Suppressor macrophage treated with lipopolysaccharide for 4 hours (primary cell): ENCODE measurements at places on chromosomes 6 and 20.
A peak's percentile ranks its signal among the peaks of the same experiment; 100 is the strongest.

DNA sequence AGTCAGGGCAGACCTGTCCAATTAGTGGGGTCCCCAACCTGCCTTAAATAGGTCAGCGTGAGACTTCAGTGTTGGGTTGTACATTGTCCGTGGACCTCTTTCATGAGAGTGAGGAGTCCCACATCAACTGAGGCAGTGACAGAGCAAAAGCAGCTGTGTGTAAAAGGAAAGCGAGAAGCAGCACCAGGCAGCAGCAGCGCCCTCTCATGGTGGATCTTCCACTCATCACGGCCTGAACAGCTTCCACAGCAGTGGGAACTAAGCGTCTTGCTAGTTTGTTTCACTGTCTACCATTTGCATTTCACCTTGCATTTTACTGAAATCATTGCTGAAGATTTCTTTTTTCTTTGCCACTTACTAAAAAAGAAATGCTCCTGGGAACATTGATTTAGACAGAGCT, 333.8 kb downstream of the PKHD1 start:
- peak; percentile 9 for DNase-seq

- DNase-seq, result peak; percentile 77
These were observed 40.8 kb downstream of the ZFAND3 start for GRCh38 chr6:37860226-37860839.

DNA sequence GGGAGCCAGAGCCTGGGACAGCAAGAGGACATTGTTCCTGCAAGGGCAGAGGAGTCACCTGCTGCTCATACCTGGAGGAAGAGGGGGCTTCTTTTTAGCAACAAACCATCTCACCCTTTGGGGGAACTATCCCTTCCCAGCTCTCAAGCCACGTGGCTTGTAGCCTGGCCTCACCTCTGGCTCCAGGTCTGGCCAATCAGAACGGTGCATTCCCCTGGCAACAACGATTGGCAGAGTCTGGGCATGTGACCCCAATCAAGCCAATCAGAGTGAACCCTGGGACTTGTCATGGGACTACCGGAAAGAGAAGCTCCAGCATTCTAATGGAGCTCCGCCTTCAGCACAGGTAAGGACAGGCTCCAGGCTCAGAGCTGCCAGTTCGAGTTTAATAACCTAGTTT, 33.6 kb downstream of the KCNB1 start:
- DNase-seq, result no peak

- no peak for DNase-seq
These were observed 3.2 kb downstream of the GNAS start for GRCh38 chr20:58855506-58856389.

DNA sequence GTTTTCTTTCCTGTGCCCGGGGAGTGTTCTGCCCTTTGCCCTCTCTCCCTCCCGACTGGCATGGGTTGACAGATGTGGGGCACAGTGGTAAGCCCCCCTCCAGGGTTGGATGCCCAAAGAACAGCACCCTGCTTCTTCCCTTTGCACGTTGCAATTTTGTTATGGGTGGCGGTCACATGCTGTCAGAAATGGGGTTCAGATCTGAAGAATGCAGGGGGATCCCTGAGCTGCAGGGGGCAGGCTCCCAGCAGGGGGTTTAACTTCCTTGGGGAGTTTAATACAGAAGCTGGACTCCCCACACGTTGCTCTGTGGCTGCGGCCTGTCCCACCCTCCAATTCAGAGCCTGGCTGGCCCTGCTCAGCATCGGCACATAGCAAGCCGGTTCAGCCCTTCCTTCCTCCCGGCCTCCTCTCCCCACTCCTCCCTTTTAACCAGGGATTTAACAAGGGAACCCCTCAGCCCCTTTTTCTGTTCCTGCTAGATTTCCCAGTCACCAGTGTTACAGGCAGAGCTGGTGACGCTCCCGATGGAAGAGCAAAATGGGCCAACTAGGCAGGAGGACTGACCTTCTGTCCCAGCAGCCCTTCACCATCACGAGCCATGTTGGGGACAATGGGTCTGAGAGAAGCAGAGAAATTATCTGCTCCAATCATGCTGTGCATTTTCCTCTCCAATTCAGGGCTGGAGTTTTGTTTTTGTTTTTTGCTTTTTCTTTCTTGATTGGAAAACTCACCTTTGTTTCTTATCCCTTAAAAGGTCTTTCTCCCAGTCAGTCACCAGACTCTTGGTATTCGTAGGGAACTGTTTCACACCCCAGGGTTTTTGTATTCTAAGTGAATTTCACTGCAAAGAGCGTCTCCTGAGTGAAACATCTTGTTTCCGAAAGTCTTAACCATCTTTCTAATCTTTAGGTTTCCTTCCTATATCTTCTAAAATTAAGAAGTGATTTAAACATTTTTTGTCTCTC, 6.8 kb downstream of the FOXF2 start:
- no peak for DNase-seq

GRCh38 chr6:684831-685636, 7.9 kb downstream of the EXOC2 start:
- peak; percentile 81 for DNase-seq

DNA sequence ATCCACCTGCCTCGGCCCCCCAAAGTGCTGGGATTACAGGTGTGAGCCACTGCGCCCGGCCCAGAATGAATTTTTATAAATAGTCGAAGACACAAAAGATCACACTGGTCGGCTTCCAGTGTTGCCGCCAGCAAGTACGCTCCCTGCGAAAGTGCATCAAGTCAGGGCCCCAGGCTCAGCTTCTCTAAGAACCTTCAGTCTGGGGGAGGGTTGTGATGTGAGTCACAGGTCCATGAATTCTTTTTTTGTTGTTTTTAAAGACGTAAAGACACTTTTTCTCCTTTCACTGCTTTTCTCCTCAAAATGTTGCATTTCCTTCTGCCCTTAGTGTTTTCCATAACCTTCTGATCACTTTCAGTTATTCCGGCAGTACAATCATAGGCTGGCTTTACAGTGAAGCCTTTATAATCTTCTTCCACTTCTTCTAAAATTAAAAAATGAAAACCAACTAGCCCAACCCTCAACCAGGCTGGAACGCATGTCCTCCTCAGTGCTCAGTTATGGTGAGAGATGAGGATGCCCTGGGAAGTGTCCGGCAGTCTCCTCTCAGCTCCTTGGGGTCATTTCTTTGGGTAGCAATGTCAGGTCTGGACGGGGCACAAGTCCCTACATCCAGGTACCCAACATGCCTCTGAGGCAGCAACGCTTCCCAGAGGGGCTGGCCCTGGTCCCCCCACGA, 66.6 kb downstream of the CSE1L start:
- DNase-seq, result no peak

DNA sequence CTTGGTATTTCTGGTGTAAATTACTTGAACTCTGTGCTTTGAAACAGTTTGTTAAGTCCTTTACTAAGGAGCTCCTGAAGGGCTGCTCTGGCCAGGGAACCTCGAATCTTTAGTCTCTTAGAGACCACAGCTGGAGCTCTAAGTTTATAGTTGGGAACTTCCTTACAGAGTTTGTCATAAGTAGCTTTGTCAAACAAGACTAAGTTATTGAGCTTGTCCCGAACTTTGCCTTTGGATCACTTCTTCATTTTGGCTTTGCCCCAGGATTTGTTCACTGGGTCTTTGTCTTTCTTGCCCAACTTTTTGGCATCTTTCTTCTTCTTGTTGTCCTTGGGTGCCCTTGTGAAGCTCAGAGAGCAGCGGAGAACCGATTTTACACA, 64.8 kb downstream of the FAM50B start:
- DNase-seq, result no peak

- no peak for DNase-seq
These were observed 96.7 kb downstream of the MAP3K7 start for GRCh38 chr6:90490030-90490716.

DNA sequence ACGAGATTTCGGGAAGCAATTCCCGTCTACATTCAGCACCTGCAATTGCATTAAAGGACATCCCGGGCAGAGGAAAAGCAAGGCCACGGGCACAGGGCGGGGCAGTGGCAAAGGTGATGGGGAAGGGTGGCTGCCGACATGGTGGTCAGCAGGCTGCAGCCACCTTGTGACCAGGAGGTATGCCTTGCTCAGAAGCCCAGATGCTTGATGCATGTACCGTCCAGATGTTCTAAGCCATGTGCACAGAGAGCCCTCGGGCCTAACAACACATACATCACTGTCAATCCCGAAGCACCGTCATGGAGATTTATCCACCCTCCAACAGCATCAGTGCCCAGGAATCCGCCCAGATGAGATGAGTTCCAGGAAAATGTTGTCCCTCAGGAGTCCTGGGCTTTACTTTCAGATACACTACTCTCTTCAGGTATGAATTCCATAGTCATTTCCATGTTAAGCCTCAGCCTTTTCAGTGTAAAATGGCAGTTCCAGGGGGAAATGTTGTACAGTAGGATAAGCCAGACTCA, 77.8 kb upstream of the FRMD1 start:
- no peak for DNase-seq

DNA sequence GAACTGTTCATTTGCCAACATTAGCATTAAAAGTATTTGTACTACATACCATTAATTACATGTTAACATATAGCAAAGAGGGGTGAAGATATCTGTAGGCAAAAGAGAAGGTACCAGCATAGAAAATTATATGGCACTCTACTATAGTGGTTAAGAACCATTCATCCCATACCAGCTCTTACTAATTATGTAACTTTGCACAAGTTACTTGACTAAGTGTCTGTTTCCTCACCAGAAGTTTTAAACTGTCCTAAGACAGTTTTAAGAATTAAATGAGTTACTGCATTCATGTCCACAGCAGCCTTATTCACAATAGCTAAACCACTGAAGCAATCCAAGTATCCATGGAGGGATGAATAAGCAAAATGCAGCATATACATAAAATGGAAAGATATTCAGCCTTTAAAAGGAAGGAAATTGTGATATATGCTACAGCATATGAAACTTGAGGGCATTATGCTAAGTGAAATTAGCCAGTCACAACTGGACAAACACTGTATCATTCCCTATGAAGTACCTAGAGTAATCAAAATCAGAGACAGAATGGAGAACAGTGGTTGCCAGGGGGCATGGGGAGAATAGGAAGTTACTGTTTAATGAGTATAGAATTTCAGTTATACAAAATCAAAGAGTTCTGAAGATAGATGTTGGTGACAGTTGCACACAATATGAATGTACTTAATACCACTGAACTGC, 98.9 kb downstream of the RNGTT start:
- no peak for DNase-seq

DNA sequence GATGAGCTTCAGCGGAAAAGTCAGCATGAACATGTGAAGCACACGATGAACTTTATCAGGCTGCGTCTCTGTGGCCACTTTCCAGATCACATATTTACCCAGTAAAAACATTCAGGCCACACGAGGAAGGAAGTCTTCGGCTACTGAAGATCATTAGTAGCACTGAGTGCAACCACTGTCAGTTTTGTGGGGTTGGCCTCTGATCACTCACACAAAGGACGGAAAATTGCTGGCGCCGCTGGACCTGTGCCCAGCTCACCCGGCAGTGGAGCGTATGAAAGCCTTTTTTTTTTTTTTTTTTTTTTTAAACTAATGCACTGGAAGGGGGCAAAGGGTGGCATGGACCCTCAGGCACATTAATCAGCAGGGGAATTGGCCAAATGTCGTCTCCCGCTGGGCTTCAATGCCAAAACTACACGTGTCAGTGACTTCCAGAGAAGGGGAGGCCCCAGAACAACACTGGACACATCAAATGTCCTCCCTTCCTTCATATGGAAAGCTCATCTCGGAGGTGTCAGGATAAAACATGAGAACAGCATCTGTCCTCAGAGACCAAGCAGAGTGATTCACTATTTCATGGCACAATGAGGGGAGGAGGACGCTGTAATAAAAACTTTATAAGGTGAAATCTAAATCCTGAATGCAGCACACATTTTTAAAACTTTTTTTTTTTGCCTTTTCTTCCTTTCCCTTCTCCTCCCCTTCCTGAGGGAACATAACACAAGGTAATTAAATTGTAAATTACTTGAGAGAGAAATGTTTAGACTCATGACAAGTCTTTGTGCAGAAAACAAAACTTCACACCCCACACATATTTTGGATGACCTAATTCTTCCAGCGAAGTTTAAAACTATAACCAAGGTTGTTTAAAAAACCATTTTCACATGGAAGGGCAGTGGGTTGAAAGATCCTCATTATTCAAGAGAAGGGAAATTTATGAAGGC, 223.4 kb downstream of the FOXC1 start:
- no peak for DNase-seq

GRCh38 chr6:98836962-98837944, 2.9 kb downstream of the POU3F2 start:
- DNase-seq, result no peak

DNA sequence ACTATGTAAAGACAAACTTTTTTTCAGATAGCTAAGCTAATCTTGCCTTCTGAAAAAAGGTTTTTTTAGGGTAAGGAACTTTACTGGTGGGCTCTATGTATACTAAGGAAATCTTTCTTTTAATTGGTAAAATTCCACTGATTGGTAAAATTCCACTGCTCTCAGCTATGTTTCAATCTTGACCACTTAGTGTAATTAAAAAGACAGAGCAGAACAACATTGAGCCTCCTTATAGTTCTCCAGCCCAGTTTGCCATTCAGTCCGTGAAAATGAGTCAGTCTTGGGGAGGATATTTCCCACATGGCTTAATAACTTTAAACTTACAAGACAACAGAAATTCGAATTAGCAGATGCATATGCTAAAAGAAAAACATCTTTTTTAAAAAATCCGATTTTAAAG, 92.7 kb downstream of the EYA4 start:
- no peak for DNase-seq

GRCh38 chr6:155244434-155244833, 19.4 kb upstream of the CLDN20 start:
- no peak for DNase-seq

- DNase-seq, result no peak
These were observed 40.4 kb upstream of the NAA20 start for GRCh38 chr20:19976595-19977372.

DNA sequence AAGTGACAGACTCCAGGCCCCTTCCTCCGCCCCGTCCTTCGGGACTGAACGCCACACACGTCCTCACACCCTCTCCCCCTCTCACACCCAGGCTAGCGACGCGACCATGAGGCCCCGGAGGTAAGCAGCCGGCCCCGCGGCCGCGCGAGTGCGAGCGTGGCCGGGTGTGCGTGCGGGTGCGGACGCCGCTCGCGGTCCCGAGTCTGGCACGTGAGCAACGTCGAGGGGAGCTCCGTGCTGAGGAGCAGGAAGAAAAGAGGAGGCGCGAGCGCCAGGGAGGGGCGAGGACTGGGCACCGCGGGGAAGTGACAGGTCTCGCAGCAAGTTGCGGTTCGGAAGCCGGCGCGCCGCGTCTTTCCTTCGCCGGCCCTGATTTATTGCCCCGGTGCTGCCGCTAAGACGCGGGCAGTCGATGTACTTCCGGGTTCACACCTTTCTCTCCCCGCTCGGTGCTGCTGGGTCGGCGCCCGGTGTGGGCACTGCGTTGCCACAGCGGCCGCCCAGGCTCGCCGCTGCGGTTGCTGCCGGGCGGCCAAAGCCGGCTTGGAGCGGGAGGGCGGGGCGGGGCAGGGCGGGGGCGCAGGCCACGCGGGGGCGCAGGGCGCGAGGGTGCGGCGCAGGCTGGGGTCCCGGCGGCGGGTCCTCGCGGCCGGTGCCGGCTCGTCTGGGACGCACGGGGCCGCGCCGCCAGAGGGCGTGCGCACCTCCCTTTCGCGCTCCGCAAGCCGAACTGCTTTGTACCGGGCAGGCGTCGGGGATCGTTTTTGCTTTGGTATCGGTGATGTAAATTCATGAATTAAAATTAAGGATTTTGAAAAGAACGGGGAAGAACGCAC, 15.8 kb upstream of the LIN28B start:
- peak; percentile 59 for DNase-seq

GRCh38 chr6:165663377-165663735, 315 bp upstream of the PDE10A start:
- no peak for DNase-seq

GRCh38 chr20:25225642-25226432, 22.0 kb upstream of the PYGB start:
- no peak for DNase-seq
